ENCODE measurements at places on chromosomes 4 and X. TPM values are rescaled to one million over a fixed set of nuclear protein-coding genes. Genes with fewer than 3 reads are reported as not detected.

- H3K4me1 ChIP-seq = no peaks in the 10 kb centered on the region
- H3K36me3 ChIP-seq = no peaks in the 10 kb centered on the region
- no peak overlapping the region for H3K4me3 ChIP-seq
- H3K27ac ChIP-seq = no peak overlapping the region
- H3K27me3 ChIP-seq = no peaks in the 10 kb centered on the region
- no peak for DNase-seq
Observed at GRCh38 chr4:107094976-107095375, 58.9 kb upstream of the DKK2 start.

DNA sequence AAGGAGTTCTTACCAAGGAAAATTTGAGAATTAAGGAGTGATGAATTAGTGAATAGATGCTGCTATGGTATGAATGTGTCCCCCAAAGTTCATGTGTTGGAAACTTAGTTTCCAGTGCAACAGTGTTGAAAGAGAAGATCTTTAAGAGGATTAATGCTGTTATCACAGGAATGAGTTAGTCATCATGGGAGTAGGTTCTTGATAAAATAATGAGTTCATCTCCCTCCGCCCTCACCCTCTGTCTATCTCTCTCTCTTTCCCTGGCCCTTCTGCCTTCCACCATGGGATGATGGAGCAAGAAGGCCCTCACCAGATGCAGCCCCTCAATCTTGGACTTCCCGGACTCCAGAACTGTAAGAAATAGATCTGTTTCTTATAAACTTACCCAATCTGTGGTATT is 38.3 kb upstream of the KLHL8 start:
- no peak overlapping the region for H3K27ac ChIP-seq
- no peak for DNase-seq
- no peaks in the 10 kb centered on the region for H3K36me3 ChIP-seq
- no peak overlapping the region for H3K4me3 ChIP-seq
- no peaks in the 10 kb centered on the region for H3K27me3 ChIP-seq

GRCh38 chr4:98706200-98706813 is 47.9 kb upstream of the TSPAN5 start:
- H3K27me3 ChIP-seq = no peaks in the 10 kb centered on the region
- no peak overlapping the region for H3K4me3 ChIP-seq
- DNase-seq = no peak
- H3K4me1 ChIP-seq = no peaks in the 10 kb centered on the region
- no peak overlapping the region for H3K27ac ChIP-seq
- no peaks in the 10 kb centered on the region for H3K36me3 ChIP-seq

DNA sequence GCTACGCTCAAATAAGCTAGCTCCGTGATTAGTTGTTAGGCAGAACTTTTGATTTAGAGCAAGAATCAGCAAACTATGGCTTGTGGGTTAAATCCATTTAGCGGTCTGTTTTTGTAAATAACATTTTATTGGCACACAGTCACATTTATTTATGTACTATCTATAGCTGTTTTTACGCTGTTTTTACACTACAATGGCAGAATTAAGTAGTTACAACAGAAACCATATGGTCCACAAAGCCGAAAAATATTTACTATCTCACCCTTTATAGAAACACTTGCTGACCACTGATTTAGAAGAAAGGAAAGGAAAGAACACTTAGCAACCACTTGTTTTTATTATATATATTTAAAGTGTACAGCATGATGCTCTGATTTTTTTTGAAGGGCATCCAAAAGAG is 41.1 kb downstream of the THOC2 start:
- H3K27me3 ChIP-seq = no peaks in the 10 kb centered on the region
- no peak for DNase-seq
- H3K4me1 ChIP-seq = no peaks in the 10 kb centered on the region
- H3K36me3 ChIP-seq = no peaks in the 10 kb centered on the region

The BMP2K gene
- total RNA-seq = 12.6 TPM

The OTUD6A gene
- total RNA-seq = 1.1 TPM

The NMU gene
- not detected for total RNA-seq

DNA sequence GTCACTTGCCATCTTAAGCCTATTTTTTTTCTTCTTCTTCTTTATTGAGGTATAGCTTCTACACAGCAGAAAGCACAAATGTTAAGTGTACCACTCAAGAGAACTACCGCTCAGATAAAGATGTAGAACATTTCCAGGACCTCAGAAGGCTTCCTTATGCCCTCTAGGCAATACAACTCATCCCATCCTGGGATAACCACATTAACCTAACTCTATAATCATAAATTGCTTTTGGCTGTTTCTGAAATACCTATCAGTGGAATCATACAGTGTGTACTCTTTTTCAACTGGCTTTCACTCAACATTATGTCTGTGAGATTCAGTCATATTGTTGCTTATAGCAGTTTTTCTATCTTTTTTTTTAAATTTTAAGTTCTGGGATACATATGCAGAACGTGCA is 51.7 kb downstream of the ARFIP1 start:
- no peaks in the 10 kb centered on the region for H3K36me3 ChIP-seq
- no peaks in the 10 kb centered on the region for H3K4me1 ChIP-seq
- no peak overlapping the region for H3K27ac ChIP-seq
- no peak for DNase-seq
- no peaks in the 10 kb centered on the region for H3K27me3 ChIP-seq
- no peak overlapping the region for H3K4me3 ChIP-seq

DNA sequence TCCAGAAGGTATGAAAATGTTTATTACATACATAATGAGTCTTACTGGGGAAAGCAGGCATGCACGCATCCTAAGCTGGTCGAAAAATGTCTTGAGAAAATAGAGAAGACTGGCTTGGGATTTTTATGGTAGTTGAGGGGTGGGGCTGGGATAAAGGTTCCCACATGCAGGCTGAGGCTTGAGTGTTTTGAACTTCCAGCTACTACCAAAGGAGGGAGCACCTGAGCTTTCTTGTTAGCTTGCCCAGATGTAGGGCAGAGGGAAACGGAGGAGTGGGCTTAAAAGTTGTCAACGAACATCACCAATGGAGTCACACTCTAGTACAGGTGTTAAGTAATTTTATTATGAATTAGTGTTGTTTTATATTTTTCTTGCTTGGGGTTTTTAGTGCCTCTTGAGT is 39.6 kb upstream of the SRPX start:
- no peak overlapping the region for H3K4me3 ChIP-seq
- no peaks in the 10 kb centered on the region for H3K27me3 ChIP-seq
- H3K27ac ChIP-seq = no peak overlapping the region
- no peaks in the 10 kb centered on the region for H3K36me3 ChIP-seq

GRCh38 chr4:125975861-125976397 is 661.2 kb downstream of the FAT4 start:
- no peaks in the 10 kb centered on the region for H3K36me3 ChIP-seq
- no peaks in the 10 kb centered on the region for H3K27me3 ChIP-seq
- no peak overlapping the region for H3K27ac ChIP-seq
- no peak overlapping the region for H3K4me3 ChIP-seq

The GPR119 gene
- not detected for total RNA-seq

DNA sequence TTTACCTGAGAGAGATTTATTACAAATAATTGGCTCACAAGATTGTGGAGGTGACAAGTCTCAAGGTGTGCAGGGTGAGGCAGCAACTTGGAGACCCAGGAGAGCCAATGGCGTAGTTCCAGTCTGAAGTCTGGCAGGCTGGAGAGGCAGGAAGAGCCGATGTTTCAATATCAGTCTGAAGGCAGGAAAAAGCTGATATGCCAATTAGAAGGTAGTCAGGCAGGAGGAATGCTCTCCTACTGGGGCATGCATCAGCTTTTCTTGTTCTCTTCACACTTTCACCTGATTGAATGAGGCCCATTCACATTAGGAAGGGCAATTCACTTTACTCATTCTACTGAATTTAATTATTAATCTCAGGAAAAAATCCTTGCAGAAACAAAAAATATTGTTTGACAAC is 1351.7 kb upstream of the ADGRL3 start:
- H3K27ac ChIP-seq = no peak overlapping the region
- H3K4me1 ChIP-seq = no peaks in the 10 kb centered on the region
- H3K36me3 ChIP-seq = no peaks in the 10 kb centered on the region
- no peak for DNase-seq
- H3K27me3 ChIP-seq = no peaks in the 10 kb centered on the region

DNA sequence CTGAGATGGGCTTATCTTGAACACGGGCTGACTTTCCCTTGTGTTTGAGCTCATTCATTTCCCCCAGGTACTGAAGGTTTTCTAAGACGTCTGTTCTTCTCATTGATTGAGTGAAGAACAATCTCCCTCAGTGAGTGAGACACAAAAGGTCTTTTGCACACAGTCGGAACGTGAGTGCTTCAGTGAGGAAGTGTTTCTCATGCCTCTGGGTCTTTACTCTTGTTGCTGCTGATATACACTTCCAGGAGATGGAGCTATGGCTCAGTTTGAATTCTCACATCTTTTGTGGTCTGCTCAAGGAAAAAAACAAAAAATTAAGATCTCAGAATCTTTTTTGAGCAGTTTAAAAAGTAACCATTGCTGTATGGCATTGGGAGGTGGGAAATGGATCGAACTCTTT is 981.9 kb upstream of the TENM3 start:
- H3K4me3 ChIP-seq = no peak overlapping the region
- no peak overlapping the region for H3K27ac ChIP-seq
- no peaks in the 10 kb centered on the region for H3K27me3 ChIP-seq
- no peaks in the 10 kb centered on the region for H3K36me3 ChIP-seq

- no peak overlapping the region for H3K27ac ChIP-seq
- H3K4me3 ChIP-seq = no peak overlapping the region
- H3K27me3 ChIP-seq = no peaks in the 10 kb centered on the region
- no peaks in the 10 kb centered on the region for H3K4me1 ChIP-seq
- H3K36me3 ChIP-seq = no peaks in the 10 kb centered on the region
Observed at GRCh38 chr4:136457004-136457403, 1075.3 kb downstream of the PCDH18 start.

DNA sequence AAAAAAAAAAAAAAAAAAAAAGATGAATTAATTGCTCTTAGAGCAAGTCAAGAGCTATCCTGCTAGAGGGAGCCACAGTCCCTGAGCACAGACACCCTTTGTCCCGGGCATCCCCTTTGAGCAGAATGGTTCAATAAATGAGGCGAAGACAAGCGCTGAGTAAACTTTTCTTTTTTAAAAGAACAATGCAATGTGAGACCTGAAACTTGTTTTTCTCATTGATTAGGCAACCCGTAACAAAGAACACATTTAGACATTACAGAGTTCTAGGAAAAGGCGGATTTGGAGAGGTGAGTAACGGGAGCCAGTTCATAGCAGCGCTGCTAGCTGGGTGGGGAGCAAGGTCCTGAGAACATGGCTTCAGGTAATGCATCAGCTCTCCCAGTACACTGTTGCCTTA is 46.1 kb downstream of the GRK4 start:
- no peaks in the 10 kb centered on the region for H3K27me3 ChIP-seq
- no peak overlapping the region for H3K4me3 ChIP-seq
- no peaks in the 10 kb centered on the region for H3K36me3 ChIP-seq
- no peak for DNase-seq
- no peak overlapping the region for H3K27ac ChIP-seq

DNA sequence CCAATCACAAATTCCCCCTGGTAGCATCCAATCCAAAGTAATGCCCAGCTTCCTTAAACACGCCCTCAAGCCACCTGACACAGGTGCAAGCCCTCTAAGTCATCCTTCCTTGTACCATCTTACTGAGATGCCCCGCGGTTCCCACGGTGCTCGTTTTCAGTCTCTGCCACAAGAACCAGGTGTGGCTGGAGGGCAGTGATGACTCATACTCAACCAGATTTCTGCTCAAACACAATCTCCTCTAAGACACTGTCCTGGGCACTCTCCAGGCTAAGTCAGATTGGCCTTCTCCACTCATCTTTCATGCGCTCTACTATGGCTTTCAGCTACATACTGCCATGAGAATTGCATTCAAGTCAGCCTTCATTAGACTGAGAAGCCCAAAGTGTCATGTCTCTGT is 3.5 kb downstream of the SH3KBP1 start:
- DNase-seq = no peak
- H3K4me3 ChIP-seq = no peak overlapping the region
- no peaks in the 10 kb centered on the region for H3K36me3 ChIP-seq
- no peaks in the 10 kb centered on the region for H3K27me3 ChIP-seq

DNA sequence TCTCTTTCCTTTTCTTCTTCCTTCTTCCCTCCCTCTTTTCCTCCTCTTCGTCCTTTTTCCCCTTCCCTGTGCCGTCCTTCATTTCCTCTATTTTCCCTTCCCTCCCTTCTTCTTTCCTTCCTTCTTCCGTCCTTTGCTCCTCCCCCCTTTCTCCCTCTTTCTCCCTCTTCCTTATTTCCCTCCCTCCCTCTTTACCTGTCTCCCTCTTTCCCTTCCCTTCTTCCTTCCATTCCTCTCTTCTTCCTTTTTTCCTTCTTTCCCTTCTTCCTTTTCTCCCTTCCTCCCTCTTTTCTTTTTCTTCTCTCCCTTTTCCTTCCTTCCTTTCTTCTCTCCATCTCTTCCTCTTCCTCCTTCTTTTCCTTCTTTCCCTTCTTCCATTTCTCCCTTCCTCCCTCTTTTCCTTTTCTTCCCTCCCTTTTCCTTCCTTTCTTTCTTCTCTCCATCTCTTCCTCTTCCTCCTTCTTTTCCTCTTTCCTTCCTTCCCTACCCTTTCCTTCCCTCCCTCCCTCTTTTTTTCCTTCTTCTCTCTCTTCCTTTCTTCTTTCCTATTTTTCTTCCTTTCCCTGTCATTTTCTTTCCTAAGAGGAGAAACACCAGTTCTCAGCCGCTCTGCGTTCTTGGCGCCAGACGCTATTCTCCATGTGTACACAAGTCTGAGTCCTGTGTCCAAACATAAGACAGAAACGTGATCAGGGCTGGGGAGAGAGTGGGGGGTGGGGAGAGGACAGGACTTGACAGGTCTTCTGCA is 597.1 kb downstream of the MID1IP1 start:
- H3K4me3 ChIP-seq = no peak overlapping the region
- no peaks in the 10 kb centered on the region for H3K4me1 ChIP-seq
- no peaks in the 10 kb centered on the region for H3K36me3 ChIP-seq
- H3K27me3 ChIP-seq = no peaks in the 10 kb centered on the region
- H3K27ac ChIP-seq = no peak overlapping the region

DNA sequence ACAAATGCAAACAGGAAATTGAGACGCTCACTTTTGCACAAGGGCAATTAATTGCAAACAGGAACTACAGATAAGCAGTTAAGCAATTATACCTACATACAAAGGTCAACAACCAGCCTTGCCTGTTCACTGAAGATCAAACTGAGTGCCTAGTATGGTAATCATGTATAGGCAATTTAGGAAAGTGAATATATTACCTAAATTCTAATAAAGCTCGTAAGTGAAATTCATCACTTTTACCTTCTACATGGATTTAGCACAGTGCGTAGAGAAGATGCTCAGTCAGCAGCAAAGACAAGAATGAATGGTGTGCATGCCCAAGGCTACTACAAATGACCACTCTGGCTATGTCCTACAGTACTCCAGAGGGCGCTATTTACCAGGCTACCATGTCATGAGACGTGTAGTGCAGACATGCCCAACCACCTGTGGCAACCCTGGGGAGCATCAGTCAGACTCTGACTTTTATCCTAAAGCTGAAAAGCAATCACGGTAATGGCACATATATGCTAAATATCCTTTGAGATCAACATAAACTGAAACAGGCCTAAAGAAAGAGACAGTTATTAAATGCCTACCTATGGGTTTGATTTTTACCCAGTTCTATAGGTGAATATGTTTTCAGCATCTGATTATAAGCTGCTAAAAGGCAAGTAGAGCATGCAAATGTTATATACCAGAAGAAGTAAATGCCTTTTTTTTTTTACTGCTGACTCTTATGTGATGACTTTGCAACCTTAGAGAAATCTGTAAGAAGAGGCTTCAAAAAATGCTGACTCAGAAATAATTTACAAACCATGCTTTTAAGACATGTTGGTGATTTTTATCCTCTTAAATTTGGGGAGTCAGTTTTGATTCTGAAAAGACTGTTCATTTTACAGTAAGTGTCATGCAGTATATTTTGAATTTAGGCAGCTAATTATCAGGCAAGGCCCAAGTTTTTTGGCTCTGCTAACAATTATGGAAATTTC is 178.0 kb downstream of the PPP3CA start:
- DNase-seq = peak; percentile 18
- no peak overlapping the region for H3K4me3 ChIP-seq
- no peaks in the 10 kb centered on the region for H3K27me3 ChIP-seq
- H3K36me3 ChIP-seq = no peaks in the 10 kb centered on the region
- no peaks in the 10 kb centered on the region for H3K4me1 ChIP-seq
- H3K27ac ChIP-seq = no peak overlapping the region
